ENCODE measurements at places on chromosomes 6 and 20.
A peak's percentile ranks its signal among the peaks of the same experiment; 100 is the strongest.

GRCh38 chr6:114033606-114034005 lies 62.7 kb upstream of the HDAC2 start:
- DNase-seq, result no peak

- DNase-seq, result no peak
Measured at GRCh38 chr6:122069932-122070331, 329.5 kb upstream of the HSF2 start.

DNA sequence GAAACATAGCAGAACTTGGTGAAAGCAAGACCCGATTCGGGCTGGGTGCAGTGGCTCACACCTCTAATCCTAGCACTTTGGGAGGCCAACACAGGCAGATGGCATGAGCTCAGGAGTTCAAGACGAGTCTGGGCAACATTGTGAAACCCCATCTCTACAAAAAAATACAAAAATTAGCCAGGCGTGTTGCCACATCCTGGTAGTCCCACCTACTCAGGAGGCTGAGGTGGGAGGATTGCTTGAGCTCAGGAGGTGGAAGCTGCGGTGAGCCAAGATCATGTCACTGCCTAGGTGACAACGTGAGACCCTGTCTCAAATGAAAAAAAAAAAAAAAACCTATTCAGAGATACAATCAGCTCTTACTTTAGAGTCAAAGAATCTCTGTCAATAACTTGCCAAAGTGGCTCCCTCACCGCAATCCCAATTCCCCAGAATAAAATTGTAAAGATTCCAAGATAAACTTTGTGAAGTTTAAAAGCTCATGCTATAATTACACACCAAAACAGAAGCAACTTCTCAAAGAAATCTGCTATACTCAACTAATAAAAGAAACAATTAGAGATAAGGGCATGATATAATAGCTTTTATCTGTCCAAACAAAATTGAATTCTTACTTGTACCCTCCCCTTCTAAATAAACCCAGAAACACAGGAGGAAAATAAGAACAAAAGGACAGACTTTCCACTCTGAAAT lies 33.6 kb downstream of the CDK19 start:
- DNase-seq, result no peak

DNA sequence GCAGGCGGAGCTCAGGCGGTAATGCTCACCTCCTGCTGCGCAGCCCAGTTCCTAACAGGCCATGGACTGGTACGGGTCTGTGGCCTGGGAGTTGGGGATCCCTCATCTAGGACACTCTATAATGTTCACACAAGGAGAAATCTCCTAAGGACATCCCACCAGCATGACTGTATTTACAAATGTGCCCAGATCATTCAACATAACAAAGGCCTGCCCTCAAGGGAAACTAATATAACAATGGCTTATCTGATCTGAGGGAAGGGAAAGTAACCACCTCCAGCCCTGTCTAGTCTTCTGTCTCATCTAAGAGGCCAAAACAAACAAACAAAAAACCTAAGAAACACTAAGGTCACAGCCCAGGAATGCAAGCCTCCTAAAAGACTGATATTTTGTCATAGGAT lies 232.8 kb downstream of the RNGTT start:
- DNase-seq, result no peak

DNA sequence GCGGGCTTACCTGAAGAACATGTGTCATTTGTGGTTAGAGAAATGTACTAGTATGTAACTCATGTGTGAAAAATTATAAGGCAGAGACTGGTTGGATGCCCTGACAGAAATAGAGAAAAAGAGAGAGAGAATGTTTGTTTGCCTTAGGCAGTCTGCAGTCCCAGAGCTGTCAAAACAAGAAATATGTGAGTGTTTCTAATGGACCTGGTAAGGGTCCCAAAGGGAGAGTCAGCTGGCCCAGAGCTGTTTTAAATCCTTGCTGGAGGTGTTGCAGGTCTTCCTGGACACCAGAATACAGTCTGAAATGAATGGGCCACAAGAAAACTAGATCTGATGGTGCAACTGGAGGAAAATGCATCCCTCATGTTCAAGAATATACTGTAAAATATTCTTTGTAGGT lies 158.3 kb upstream of the OGFRL1 start:
- no peak for DNase-seq

GRCh38 chr6:43817192-43817591 lies 47.2 kb downstream of the VEGFA start:
- no peak for DNase-seq

- DNase-seq, result no peak
Measured at GRCh38 chr6:116289876-116290275, 10.1 kb upstream of the TSPYL1 start.

DNA sequence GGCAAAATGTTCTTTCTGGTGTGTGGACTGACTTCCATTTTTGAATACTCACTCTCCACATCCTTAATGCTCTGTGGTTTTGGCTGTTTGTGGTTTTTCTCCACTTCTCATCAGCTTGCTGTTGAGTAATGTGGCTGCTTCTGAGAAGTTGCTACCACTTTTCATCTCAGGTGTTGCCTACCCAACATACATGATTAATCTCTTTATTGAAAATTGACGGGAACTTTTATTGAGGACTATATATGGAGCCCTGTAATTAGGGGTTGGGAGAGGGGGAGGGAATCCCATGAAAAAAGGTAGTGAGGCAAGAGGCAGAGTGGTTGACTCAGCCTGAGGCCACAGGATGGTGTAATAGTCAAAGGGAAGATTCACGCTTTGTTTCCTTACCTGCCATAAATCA lies 17.6 kb downstream of the IL22RA2 start:
- DNase-seq, result no peak

DNA sequence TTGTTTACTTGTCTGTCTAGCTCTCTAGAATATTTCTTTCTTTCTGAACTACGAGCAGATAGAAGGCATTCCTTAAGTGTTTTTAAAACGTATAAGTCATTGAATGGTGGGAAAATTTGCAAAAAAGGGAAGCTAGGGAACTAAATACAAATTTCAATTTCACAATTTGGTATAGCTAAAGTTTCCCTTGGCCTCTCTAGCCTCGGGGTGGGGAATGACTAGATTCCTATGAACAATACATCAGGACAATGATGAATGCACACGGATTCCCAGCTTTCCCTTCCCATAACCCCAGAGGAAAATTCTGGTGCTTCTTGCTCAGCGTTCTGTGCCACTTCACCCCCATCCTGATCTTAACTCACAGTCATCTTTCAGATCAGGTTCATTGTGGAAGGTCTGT lies 113.3 kb upstream of the ASF1A start:
- DNase-seq, result no peak

GRCh38 chr6:92582211-92582610 lies 837.1 kb downstream of the EPHA7 start:
- no peak for DNase-seq

DNA sequence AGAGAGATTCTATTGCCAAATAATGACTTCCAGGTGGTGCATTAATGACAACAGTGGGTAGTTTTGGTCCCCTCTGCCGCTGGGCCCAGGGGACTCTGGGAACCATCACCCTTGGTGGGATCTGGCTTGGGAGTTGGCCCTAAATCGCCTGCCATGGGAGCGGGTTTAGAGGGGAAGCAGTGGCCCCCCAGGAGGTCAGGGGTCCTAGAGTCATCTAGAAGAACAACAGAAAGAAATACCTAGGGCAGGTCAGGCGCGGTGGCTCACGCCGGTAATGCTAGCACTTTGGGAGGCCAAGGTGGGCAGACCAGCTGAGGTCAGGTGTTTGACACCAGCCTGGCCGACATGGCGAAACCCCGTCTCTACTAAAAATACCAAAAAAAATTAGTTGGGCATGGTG lies 17.8 kb upstream of the ARFGEF2 start:
- DNase-seq, result no peak

- peak; percentile 8 for DNase-seq
Measured at GRCh38 chr6:90787446-90787845, 200.6 kb upstream of the MAP3K7 start.

DNA sequence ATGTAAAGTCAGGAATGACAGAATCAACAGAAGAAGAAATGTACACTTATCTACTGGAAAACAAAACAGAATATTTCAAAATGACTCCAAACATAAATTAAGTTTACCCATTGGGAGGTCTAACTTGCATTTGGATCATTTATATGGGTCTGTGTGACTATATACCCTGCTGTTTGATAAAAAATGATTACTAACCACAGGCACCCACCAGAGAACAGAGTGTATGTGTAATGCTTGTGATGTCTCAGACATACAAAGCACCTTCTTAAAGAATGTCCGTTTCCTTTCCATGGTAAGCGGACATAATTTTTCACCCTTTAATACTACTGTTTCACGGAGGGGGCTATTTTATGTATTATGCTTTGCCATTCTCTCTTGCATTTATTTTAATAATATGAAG lies 19.2 kb downstream of the SIM1 start:
- DNase-seq, result no peak

DNA sequence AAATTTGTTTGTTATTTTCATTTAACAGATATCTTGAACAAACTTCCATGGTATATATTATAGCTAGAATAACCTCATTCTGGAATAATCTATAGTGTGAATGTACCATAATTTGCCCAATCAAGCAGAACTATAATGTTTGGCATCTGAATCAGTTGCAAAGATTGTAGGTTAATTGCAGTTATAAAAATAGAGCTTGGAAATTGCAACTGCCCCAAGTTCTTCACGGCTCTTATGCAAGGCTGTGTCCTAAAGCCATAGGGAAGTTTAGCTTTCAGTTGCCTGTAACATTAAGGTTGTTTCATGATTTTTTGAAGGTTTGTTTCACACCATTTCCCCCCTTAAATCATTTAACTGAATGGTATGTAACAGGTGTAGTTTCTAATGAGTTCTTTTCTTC lies 19.4 kb downstream of the NQO2 start:
- no peak for DNase-seq

GRCh38 chr6:131427434-131428058 lies 145.5 kb upstream of the ARG1 start:
- no peak for DNase-seq

- no peak for DNase-seq
Measured at GRCh38 chr20:63281742-63282665, 9.4 kb downstream of the ARFGAP1 start.

- no peak for DNase-seq
Measured at GRCh38 chr20:36802326-36803222, 29.0 kb upstream of the DSN1 start.

GRCh38 chr6:89098461-89098860 lies 17.9 kb downstream of the PNRC1 start:
- DNase-seq, result no peak

GRCh38 chr20:62668441-62669027 lies 26.2 kb downstream of the SLCO4A1 start:
- peak; percentile 67 for DNase-seq

- DNase-seq, result no peak
Measured at GRCh38 chr20:22629447-22629846, 45.1 kb upstream of the FOXA2 start.

- no peak for DNase-seq
Measured at GRCh38 chr6:112065426-112065986, 11.6 kb downstream of the CCN6 start.
